AG04450 (cell line): ENCODE measurements at places on chromosomes 2 and 18. TPM values are rescaled to one million over a fixed set of nuclear protein-coding genes. Genes with fewer than 3 reads are reported as not detected.

DNA sequence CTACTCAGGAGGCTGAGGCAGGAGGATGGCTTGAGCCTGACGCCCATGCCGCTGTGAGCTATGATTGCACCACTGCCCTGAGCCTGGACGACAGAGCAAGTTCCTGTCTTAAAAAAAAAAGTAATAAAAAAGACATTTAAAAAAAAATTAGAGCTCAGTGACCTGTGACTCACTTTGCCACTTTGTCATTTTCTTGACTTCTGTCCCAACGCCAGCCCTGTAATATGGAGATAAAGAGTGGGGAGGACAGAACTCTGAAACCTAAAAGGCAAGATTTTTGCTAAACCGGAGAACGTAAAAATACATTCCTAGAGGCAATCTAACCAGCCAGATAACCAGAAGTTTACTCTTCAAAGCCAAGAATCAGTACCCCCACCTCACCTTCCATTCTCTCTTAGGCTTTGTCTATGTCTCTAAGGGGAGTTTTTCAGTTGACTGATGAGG, 49.0 kb downstream of the PRKRA start:
- DNase-seq, result no peak

GRCh38 chr2:62854600-62855514, 149.3 kb downstream of the EHBP1 start:
- DNase-seq, result no peak

DNA sequence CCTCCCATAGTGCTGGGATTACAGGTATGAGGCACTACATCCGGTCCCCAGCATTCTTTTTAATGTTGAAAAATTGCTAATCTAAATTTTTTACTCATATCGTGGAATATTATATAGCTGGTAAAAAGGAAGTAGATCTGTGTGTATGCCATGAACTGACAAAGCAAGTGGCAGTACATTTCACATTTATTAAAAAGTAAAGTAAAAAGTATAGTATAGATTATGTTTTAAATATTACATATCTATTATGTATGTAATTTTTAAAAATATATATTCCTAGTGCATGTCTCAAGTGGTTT, 25.1 kb downstream of the PLEKHB2 start:
- no peak for DNase-seq

GALNT14 gene
- polyA plus RNA-seq, result 0.07 TPM in 1 of 2 replicates, not detected in the other

ATG9A gene
- polyA plus RNA-seq, result 81.0 and 84.3 TPM in 2 replicates

- no peak for DNase-seq
Measured at GRCh38 chr2:42828487-42829425, 36.4 kb upstream of the HAAO start.

CABYR gene
- 9.9 and 11.8 TPM in 2 replicates for polyA plus RNA-seq

GRCh38 chr2:143734507-143734906, 605.3 kb downstream of the ARHGAP15 start:
- no peak for DNase-seq

NT5C1B gene
- polyA plus RNA-seq, result not detected in 2 replicates

GRCh38 chr2:232342635-232343565, 35.7 kb upstream of the ALPP start:
- DNase-seq, result no peak

FAM124B gene
- polyA plus RNA-seq, result not detected in 2 replicates

DNA sequence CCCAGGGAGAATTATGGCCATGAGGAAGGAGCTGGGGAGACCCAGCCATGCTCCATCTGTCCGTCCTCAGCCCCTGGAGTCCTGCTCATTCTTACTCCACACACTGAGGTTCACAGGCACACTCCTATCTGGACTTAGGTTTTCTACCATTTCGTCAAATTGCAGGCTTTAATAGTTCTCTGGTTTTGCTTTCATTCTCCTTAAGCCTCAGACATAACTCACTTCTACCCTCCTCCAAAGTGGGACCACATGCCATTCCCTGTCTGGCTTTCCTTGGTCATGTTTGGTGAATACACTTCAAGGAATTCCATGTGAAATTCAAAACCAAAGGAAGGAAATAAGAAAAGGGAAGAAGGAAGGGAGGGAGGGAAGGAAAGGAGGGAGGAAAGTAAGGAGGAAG, 115.7 kb downstream of the CMPK2 start:
- no peak for DNase-seq

DNA sequence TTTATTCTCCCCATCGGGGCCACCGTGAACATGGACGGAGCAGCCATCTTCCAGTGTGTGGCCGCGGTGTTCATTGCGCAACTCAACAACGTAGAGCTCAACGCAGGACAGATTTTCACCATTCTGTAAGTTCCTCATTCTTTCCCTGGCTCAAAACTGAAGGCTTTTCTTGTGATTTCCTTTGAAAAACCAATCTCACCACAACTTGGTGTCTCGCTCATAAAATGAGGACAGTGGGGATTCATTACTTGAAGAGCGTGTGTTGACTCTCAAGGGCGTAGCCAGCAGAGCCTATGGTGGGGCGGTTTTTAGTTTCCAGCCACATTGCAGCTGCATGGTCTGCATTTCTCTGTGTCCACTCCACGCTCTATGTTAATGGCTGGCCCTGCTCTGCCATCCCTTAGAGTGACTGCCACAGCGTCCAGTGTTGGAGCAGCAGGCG, 29.0 kb downstream of the SLC1A4 start:
- DNase-seq, result no peak

DNA sequence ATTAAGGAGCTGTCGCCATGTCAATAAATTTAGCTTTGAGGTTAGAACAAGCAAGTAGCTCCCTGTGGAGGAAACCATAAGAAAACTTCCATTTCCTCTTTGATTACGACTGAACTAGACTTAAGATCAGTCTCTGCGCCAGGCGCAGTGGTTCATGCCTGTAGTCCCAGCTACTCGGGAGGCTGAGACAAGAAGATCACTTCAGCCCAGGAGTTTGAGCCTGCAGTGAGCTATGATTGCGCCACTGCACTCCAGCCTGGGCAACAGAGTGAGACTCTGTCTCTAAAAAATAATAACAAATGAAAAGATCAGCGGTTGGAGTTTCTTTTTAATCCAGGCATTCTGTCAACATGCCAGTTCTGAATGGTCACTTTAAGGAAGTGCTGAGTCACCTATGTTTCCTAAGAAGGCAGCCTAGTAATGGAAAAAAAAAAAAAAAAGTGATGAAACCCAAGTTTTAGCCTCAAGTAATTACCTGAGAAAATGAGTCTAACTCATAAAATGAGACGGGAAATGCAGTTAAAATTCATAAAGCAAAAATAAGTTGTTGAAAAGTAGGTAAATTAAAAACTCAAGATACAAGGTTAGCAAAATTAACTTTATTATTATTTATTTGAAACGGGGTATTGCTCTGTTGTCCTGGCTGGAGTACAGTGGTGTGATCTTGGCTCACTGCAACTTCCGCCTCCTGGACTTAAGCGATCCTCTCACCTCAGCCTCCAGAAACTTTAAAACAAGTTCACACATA, 10.2 kb downstream of the C18orf32 start:
- peak; percentile 34 for DNase-seq

- DNase-seq, result no peak
Measured at GRCh38 chr2:171323971-171324528, 109.7 kb downstream of the METTL8 start.

- no peak for DNase-seq
Measured at GRCh38 chr18:13237073-13237472, 18.5 kb downstream of the LDLRAD4 start.

GKN1 gene
- polyA plus RNA-seq, result not detected in 2 replicates

GRCh38 chr2:51335087-51336058, 303.4 kb upstream of the NRXN1 start:
- DNase-seq, result no peak

- no peak for DNase-seq
Measured at GRCh38 chr2:69133898-69134297, 120.9 kb downstream of the ANTXR1 start.

GRCh38 chr2:234060236-234060635, 9.7 kb downstream of the SPP2 start:
- DNase-seq, result no peak

- no peak for DNase-seq
Measured at GRCh38 chr2:175687465-175687864, 314.6 kb downstream of the LNPK start.

GRCh38 chr2:105748566-105748965, 3.9 kb downstream of the NCK2 start:
- no peak for DNase-seq

DNA sequence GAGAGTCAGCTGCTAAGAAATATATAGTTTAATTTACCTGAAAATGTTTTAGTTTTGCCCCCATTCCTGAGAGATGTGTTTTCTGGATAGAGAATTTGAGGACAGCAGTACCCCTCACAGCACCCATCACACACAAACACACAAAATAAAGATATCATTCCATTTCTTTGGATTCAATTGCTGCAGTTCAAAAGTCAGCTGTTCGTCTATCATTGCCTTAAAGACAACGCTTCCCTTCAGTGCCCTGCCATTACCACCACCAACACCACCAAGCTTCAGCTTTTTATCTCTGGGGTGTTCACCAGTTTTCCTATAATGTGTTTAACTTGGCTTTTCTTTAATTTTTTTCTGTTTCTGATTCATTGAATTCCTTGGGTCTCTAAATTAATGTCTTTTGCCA, 49.7 kb downstream of the RDH14 start:
- DNase-seq, result no peak

VWA3B gene
- not detected in 2 replicates for polyA plus RNA-seq

GRCh38 chr2:24828238-24828996, 35.2 kb downstream of the CENPO start:
- no peak for DNase-seq

DNA sequence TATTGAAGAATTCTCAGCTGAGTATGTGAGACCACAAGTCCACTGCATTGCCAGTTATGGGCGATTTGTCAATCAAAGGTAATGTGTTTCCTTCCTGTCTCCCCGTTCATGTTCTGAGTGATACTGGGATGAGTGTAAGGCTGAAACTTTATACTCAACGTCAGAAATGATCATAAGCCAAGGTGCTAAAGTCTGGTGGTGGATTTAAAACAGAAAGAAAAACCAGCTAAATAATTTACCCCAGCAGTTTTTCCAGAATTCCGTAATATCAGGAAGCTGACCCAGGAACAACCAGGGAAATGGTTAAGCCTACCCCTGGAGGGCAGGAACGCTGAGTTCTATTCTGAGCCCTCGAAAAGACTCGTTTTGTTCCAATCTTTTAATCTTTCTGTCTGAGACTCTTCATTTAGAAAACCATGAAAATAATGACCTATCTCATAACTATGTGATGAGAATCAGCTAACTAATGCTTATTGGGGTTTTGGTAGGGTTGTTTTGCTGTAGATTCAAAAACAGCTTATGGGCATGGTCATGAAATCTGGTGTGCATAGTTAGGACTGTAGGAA, 149.6 kb downstream of the LAMA3 start:
- DNase-seq, result no peak

DNA sequence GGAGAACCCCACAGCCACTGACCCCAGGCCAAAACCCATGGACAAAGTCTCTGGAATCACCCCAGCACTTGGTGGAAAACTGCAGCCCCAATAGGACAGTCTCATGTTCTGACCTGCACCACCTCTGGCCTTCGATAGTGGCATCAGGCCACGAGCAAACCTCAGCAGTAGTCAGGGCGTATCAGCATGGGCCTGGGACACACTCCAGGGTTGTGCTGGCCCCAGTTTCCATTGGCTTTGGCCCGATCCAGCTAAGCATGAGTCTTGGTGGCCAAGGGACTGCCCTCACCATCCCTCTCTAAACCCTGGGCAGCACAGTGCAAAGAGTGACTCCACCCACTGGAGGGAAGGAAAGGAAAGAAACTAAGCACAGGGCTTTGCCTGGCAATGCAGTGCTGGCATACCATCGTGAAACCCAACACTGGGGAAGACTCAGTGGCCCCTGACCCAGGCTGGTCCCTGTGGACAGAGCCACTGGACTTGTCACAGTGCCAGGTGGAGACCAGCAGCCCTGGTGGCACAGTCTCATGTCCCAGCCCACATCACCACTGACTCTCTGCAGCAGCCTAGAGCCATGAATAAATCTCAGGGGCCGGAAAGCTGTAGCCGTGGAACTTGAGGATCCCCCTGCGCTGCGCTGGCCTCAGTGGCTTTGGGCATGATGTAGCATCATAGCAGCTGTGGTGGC, 46.3 kb downstream of the ZNF519 start:
- DNase-seq, result no peak

UGT1A10 gene
- not detected in 2 replicates for polyA plus RNA-seq

QPCT gene
- polyA plus RNA-seq, result 8.3 and 11.2 TPM in 2 replicates

DNA sequence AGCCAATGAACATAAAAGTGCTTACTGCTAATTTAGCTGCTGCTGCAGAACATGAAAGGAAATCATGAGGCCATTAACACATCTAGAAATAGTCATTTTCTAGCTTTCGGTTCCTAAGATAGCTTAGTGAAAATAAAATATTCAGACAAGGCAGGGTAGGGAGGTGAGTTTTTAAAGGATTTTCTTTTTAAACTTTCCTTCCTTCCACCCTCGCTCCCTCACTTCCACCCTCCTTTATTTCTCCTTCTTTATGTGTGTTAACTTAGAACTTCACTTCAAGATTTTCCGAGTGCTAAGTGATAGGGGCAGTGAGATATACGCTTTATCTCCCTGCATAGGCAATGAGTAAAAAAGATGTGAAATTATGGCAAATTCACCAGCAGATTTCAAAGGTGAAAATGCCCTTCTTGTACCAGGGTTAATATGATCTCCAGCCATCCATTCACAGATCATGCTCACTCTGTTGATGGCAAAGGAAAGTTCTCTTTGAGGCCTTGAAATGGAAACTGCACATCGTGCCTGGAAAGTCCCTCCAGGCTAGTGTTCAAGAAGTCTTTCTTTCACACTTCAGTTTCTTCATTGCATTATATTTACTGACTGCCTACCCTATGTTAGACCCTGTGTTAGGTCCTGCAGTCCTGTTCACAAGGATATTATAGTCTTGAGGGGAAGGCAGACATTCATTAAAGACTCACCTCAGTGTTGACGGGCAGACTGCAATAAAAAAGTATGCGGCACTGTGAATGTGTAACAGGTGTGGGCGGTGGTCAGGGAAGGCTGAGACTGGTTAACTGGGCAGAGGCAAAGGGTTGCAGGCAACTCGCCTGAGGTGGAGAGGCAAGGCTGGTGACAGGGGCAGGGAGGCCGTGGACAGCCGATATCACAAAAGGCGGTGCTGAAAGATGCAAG, 200.8 kb downstream of the PLCL1 start:
- no peak for DNase-seq

GRCh38 chr2:40287773-40288172, 164.1 kb downstream of the SLC8A1 start:
- DNase-seq, result no peak

COLEC12 gene
- 10.4 and 10.9 TPM in 2 replicates for polyA plus RNA-seq

GRCh38 chr2:49154140-49154539, at the start of gene FSHR:
FSHR (minus strand) TSS chr2:49154515; CDS start chr2:49154417, 98 bp downstream.
- no peak for DNase-seq

- peak; percentile 73 for DNase-seq
Measured at GRCh38 chr18:49359732-49360444, 100.6 kb downstream of the DYM start.

DNA sequence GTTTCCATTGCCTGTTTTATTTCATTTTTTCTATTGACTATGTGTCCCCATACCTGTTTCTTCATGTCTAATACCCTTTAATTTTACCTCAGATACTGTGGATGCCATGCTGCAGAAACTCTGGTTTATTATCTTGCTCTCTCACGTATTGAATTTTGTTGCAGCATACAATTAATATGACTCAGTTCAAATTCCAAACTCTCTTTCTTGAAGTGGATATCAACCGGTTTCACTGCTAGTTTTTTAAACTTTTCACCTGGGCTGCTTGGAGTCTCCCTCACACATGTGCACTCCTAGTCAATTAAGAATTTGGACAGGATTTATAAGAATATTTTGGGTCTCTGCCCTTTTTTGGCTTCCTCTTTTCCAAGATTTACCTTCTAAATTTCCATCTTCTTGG, 70.6 kb upstream of the CAPN13 start:
- DNase-seq, result no peak
